ENCODE measurements at places on chromosomes 1 and 21.

DNA sequence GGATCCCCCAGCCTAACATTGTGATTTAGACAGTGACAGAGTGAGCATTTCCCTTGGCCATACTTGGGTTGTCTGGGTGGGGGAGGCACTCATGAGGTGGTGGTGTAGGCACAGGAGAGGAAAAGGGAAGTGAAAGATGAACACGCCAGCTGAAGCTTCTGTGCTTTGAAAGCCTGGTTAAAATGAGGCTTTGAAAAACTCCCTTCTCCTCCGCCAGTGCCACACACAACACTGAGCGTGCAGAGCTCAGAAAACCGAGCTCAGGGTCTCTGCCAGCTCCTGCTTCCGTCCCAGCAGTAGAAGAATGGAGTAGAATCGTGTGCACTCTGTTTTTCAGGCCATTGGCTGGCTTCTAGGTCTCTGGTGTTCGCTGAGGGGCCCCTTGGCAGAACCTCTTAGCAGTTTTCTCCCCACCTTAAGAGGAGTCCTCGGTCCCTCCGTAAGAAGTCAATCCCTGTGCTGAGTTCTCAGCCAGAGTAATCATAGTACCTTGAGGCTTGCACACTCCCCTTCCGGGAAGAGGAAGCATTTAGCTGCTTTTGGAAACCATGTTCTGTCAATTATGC lies 12.9 kb downstream of the PLEKHM2 start:
- peak; percentile 61 for DNase-seq

GRCh38 chr1:67463298-67463955 lies 33.2 kb upstream of the SERBP1 start:
- no peak for DNase-seq

GRCh38 chr1:169681140-169681539 lies 30.3 kb downstream of the SELL start:
- no peak for DNase-seq

DNA sequence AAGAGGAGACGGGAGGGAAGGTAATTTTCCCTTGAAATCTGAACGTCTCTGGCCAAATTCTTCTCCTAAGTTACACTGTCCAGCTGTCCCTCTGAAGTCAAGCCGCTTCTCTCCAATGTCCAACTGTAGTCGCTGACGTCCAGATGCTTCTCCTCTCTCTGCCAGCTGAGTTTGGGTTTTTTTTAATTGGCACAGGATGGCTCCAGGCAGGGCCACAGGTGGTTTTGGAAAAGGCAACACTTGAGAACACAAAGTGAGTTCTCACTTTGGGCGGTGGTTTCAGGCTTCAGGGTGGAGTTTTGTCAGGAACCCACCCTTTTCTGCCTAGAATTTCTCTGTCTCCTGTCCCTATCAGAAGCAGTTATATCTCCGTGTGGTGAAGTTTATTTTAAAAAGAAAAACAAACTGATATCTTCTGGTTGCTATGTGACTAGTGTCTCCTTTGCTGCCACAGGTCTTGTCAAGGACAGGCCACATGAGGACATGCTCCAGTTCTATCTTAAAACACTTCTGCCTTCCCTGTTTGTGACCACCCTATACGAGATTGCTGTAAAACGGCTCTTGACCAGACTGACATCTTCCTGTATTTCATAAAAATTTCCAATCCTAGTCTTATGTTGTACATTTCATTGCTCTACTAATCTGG lies 472.3 kb upstream of the ADGRL4 start:
- DNase-seq = no peak

GRCh38 chr1:39969531-39970270 lies 14.8 kb downstream of the MFSD2A start:
- DNase-seq = no peak

- DNase-seq = no peak
Measured at GRCh38 chr1:156664767-156665411, 12.3 kb downstream of the NES start.

- no peak for DNase-seq
Measured at GRCh38 chr1:220652995-220653394, 37.2 kb upstream of the C1orf115 start.

DNA sequence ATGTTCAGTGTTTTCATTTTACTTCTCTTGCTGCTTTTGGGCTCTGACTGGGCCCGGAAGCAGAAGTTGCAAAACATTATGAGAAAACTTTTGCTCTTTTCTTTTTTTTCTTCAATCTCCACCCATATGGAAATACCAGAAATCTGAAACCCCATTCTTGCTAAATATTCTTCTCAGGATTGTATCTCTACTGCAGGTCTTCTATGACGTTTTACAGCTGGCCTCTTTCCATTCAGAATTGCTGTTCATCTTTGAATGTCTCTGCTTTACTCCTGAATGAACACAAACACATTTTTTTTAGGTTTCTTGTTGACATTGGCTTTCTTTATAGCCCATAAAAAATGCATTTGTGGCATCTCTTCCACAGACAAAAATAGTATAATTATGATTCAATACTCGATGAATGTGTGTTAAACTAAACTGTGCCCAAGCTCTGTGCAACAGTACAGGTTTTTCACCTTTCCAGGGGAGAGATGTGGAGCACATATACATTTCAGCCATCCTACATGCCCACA lies 18.8 kb downstream of the PTPRC start:
- no peak for DNase-seq

DNA sequence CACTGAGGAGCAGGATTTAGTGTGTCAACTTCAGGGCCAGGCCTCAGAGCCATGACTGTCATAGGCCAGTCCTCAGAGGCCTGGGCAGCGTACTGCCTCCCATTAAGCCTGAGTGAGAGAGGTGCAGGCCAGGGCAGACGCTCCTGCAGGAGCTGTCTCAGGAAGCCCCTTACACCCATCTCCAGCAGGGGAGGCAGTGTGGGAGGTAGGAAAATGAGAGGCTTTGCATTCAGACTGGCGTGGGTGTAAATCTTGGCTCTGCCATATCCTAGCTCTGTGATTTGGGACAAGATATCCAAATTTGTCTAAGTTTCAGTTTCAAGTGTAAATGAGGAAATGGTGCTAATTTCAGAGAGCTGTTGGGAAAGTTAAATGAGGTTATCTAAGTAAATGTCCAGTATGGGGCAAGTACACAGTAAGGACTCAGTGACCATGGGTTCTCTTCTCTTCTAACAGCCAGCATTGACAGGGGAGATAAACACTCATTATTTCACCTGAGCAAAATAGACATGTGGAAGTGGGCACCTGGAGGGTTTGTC lies 184.1 kb downstream of the ZSCAN20 start:
- no peak for DNase-seq

DNA sequence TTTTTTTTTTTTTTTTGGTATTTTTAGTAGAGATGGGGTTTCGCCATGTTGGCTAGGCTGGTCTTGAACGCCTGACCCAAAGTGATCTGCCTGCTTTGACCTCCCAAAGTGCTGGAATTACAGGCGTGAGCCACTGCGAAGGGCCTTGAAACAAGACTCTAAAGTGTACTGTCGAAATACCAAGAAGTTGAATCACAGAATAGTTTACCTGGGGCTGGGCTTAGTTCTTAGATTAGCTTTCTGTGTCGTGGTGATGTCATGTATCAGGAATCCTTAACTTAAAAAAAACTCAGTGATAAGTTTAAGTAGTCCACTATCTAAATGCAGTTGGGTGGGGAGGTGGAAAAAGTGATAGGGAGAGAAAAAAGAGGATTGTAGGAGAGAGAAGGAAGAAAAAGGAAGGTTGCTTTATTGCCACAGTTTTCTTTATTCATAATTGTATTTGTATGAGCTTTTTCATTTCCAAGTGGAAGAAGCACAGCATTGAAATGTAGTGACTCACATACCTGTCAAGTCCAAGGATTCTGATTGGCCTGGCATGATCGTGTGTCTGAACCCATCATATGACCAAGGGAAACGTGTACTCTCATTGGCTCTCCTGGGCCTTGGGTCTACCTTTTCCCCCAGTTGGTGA lies 13.4 kb downstream of the ITSN1 start:
- DNase-seq = no peak

GRCh38 chr21:29719521-29719920 lies 220.3 kb downstream of the GRIK1 start:
- DNase-seq = no peak

GRCh38 chr1:211587123-211587522 lies 8.2 kb upstream of the SLC30A1 start:
- DNase-seq = no peak

DNA sequence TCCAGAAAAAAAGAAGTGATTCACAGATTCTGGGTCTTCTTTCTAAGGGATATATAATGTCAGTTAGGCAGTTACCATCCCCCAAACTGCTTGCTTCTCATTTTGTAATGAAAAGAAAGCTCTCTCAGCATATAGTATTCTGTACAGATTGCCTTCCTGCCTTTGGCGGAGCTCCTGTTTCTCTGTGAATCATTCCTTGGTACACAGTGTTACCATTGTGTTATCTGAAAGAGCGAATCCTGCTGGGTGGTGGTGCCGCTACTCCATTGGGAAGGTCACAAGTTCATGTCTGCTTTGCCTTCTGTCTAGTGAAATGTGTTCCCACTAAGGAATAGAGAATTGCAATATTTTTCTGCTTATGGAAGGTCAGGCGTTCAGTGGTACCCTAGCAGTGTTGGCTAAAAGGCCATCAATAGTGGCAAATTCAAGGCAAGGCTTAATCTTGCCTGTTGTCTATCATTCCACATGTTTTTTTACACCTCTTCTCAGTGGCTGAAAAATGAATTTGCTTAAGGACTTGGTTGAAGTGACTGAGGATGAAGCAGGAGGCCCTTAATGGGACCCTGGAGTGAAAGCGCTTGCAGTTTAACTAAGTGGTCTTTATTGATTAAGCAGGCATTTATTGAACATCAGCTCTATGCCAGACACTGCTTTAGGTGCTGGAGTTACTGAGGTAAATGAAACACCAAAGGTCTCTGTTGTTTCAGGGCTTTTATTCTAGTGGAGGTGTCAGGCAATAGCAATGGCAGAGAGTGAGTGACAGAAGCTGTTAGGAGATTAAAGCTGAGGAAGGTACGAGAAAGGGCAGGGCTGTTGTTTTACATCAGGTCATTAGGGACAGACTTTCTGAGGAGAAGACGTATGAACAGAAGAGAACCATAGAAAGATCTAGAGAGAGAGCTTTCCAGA lies 186.7 kb downstream of the PDE4B start:
- no peak for DNase-seq

GRCh38 chr21:34302521-34302920 lies 61.3 kb upstream of the KCNE2 start:
- DNase-seq = no peak

- DNase-seq = no peak
Measured at GRCh38 chr1:54973205-54973921, 7.1 kb upstream of the TMEM61 start.

GRCh38 chr1:1910651-1911331 lies 4.3 kb upstream of the CALML6 start:
- DNase-seq = no peak

- DNase-seq = no peak
Measured at GRCh38 chr1:237181743-237182317, 139.8 kb downstream of the RYR2 start.

DNA sequence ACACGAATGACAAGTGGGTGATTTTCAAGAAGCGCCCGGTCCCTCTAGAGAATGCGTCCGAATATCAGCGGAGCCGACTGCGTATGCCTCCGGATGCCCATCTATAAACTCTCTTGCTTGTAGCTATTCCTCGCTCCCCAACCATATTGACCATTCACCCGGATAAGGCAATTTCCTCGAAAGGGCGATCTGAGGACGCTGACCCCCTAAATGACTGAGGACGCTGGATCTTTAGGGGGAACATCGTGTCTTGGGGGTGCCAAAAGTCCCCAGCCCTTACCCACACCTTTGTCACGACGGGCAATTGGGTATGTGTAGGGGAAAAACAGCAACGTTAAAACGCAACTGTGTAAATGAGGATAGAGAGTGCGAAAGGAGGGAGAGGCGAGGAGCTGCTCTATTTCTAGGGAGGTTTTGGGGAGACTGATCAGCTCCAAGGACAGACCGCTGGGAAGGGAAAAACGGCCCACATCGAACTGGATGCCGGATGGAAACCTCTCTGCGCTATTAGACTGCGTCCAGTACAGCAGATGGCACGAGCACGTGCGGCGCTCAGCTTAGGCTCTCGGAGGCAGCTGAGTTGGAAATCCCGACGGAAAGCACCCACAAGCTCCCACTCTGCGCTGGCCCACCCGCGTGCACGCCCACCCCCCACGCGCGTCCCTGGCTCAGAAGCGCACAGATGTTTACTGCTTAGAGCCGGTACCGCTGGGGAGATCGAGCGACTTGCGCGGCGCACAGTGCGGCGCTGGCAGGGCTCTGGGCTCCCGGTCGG lies 2.9 kb upstream of the PRRX1 start:
- DNase-seq = no peak

DNA sequence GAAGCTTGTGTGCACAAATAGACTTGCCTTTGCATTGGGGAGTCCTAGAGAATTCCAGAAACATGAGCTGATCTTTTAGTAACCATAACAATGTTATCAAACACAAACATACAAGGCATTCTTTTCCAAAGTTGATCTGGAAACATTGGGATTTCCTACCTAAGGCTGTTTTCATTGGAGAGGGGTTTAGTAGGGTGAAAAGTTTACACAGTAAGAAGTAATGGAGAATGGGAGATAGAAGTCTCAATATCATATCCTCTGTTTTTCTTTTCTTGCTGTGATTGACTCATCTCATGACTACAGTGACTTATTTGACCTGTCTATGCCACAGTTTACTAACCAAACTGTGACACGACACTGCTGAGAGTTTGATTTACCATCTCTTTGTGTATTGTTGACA lies 65.6 kb upstream of the PLA2G4A start:
- no peak for DNase-seq

DNA sequence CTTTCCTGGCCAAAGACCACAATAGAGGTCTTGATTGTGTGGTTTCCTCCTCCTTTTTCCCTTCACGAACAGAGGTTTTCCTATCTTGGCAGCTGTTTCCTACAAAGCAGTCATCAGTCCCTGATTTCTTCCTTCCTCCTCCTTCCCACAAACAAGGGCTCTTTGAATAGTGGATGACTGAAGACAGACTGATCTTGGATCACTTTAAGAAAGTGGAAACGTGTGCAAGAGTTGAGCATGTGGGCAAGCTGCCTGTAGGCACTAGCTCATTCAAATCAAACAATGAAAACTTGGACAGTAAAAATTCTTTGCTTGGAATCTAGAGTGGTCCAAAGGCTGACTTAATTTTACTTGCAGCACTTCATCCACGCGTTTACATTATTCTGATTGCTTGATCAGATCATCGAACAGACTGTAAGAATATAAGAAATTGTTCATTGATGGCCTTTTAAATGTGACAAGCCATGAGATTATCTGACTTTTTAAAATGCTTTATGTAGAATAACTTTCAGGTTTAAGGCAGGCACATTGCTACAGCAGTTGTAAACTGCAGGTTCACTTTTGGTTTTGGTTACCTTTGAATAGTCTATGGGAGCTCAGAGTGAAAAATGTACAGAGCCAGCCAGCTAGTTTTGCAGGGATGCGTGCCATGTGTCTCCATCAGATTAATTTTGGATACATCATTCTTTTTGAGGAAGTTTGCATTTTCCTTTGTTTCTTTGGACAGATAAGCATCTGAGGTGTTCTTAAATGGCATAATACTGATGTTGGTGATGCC lies 34.4 kb downstream of the ADGRL2 start:
- DNase-seq = no peak

DNA sequence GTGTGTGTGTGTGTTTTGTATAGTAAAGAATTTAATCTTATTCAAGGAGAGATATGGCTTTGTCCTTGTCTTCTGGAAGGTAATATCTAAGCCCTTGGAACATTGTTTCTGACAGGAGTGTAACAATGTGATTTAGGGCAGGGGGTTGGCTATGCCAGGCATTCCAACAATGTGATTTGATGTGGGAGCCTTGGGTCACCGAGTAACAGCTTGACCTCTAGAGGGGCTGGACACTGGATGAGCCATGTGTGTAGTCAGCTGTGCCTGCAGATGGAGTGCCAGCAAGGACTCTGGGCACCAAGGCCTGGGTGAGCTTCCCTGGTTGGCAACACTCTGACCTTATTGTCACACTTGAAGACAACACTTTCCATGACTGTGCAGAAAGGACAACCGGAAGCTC lies 336.1 kb upstream of the ZP4 start:
- DNase-seq = no peak

GRCh38 chr1:207926984-207927383 lies 16.1 kb upstream of the CD34 start:
- no peak for DNase-seq

All from activated CD8-positive, alpha-beta T cell treated with anti-CD3 and anti-CD28 coated beads, Interleukin-2, amount 10 ng/mL, durations not matched to agents 7 days and 5 days (primary cell).